ENCODE measurements at places on chromosomes 6 and 20.

DNA sequence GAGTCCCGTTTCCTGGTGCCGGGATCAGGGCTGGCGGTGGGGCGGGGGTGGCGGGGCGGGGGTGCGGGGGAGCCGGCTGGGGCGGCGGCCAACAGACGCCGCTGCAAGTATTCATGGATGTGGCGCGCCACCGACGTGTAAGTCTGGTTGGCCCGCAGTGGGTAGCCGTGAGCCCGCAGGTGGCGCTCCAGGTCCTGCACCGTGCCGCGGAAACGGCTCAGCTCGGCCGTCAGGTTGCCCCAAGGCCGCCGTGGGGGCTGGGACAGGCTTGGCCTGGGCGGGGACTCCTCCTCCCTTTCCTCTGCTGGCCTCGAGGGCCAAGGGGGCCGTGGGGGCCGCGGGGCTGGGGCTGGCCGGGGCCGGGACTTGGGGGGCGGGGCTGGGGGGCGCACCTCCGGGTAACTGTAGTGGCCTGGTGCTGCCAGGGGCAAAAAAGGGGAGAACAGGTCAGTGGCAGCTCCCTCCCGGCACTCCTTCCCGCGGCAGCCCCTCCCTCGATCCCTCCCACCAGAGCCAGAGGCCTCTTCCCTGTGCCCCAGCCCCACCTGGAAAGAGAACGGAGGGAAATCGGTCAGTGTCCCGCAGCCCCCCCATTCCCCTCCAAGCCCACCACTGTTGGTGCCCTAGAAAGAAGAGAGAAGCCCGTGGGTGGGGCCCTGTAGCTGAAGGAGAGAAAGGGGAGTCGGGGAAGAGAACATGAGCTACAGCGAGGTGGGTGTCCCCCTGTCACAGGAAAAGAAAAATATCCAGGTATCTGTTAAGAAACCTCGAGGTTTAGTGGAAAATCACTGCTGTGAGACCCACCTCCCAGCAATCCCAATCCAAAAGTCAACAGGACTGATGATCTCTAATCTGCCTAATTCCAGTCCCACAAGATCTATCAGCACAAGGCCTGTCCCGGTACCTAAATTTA is 21.3 kb downstream of the TNXB start:
- DNase-seq = no peak

GRCh38 chr20:45337367-45338120 is 10.7 kb downstream of the SDC4 start:
- DNase-seq = no peak

DNA sequence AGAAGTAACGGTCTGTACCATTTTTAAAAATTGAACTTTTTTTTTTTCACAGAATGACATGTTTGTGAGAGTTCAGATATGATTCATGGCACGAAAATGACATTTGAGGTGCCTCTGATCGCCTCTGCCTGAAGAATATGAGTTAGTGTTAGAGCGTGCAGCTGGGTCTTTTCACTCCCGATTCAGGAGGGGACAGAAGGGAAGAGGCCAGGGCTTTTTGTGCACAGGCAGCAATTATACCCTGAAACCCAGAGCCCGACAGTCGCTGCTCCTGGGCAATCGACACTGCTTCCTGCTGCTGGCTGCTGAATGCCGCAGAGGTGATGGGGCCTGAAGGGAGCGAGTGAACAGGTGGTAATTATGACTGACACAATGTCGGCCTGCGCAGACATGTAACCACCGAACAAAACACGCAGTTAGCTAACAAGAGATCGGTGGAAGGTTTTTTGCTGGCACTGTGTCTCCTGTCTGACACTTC is 652.0 kb upstream of the NOX3 start:
- DNase-seq = no peak

- DNase-seq = peak; percentile 29
Measured at GRCh38 chr6:113584767-113585166, 272.4 kb upstream of the MARCKS start.

- DNase-seq = no peak
Measured at GRCh38 chr20:44573501-44573869, 8.9 kb upstream of the PKIG start.

DNA sequence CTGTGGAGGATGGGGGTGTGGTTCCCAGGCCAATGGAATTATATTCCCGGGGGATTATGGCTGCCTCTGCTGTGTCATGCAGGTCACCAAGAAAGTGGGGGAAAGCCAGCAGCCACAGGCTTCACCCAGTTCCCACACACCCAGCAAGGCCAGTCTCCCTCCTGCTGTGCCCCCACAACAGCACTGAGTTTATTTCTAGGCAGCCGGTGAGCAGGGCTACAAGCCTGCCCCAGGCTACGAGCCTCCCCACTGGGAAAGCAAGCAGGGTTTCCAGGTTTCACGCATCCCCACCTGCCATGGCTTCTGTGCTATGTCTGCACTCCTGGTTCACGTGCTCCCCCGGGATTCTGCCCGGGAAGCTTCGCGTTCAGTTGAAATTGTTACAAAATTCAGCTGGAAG is 72.6 kb downstream of the ERMARD start:
- no peak for DNase-seq

GRCh38 chr6:161401587-161402309 is 127.9 kb upstream of the AGPAT4 start:
- DNase-seq = no peak

DNA sequence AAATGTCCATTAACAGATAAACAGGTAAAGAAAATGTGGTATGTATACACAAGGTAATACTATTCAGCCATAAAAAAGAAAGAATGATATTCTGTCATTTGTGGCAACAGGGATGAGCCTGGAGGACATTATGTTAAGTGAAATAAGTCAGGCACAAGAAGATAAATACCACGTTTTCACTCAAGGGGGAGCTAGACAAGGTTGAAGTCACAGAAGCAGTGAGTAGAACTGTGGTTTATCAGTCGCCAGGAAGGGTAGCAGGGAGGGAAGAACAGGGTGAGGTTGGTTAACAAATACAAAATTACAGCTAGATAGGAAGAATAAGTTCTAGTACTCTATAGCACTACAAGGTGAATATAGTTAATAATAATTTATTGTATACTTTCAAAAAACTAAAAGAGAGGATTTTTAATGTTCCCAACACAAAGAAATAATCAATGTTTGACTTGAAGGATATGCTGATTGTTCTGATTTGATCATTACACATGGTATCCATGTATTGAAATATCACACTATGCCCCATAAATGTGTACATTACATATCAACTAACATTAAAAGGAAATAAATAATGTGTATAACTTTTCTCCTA is 21.1 kb downstream of the RTN4IP1 start:
- peak; percentile 68 for DNase-seq

DNA sequence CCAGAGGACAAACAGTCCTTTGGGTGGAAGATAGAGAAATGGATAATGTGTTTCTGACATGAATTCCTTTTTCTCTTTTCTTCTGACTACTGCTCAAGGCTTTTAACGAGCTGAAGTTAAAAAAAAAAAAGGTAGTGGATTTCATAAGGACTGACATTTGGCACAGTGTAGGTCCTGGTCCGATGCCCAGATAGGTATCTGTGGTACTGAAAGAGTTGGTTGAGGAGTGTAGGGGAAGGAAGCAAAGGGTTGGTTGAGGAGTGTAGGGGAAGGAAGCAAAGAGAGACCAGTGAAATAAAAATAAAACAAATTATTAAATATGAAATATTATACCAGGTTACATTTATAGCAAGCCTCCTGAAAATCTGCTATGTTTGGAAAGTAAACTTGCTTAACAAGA is 11.8 kb downstream of the UTRN start:
- no peak for DNase-seq

- DNase-seq = no peak
Measured at GRCh38 chr20:38926934-38927616, 858 bp downstream of the FAM83D start.

DNA sequence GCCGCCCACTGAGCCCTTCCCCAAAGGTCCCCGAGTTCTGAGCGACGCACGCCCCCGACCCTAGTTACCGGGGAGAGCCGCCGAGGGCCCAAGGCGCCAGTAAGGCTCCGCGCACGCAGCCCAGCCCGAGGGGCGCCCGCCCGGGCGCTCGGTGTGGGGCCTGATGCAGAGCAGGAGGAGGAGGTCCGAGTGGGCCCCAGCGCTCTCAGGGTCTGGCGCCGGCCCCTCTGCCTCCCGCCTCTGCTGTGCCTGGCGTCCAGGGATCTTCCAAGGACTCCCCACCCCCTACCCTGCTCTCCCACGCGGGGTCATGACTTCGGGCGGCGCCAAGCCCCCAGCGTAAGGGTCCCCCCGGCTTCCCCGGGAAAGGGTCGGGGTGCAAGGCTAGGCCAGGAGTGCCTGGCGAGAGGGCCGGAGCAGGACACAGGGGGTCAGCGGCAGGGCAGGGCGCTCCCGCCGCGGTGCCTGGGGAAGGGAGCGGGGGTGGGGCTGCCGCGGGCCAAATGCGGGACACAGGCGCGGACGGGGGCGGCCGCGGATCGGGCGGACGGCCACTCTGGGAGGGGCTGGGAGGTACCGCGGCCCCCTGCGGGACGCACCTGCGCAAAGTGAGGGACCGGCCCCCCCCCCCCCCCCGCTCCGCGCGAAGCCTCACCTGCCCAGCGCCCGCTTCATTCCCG is 637 bp downstream of the ABHD12 start:
- DNase-seq = no peak

GRCh38 chr6:44275271-44275748 is 5.1 kb downstream of the TMEM151B start:
- no peak for DNase-seq

DNA sequence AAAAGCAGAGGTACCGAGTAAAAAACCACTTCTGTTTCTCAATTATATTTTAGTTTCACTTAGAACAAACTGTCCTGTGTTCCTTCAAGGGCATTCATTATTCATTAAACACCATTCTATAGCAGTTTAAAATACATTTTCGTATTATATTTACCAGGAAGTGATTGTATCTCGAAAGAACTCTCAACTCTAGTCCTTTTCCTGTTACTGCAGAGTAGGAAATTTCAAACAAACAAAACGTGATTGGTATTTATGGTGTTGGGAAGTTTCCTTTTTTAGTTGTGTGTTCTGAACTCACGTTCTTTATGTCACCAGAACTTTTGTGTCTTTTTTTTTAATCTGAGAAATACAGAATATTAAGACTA is 139.5 kb upstream of the BTBD3 start:
- DNase-seq = no peak

- no peak for DNase-seq
Measured at GRCh38 chr6:17045581-17046322, 56.1 kb upstream of the STMND1 start.

GRCh38 chr20:31823360-31824124 is 4.4 kb downstream of the MYLK2 start:
- DNase-seq = no peak

- no peak for DNase-seq
Measured at GRCh38 chr6:50369996-50370395, 320.3 kb upstream of the DEFB112 start.

- no peak for DNase-seq
Measured at GRCh38 chr6:105112577-105112976, 67.2 kb downstream of the POPDC3 start.

- DNase-seq = no peak
Measured at GRCh38 chr6:140601021-140601808, 1226.8 kb upstream of the CITED2 start.

- DNase-seq = no peak
Measured at GRCh38 chr6:146027586-146028251, 1.1 kb upstream of the GRM1 start.

- no peak for DNase-seq
Measured at GRCh38 chr6:42834056-42834455, 45.4 kb upstream of the RPL7L1 start.
